ENCODE measurements at places on chromosomes 7 and 10.
A peak's percentile ranks its signal among the peaks of the same experiment; 100 is the strongest.

DNA sequence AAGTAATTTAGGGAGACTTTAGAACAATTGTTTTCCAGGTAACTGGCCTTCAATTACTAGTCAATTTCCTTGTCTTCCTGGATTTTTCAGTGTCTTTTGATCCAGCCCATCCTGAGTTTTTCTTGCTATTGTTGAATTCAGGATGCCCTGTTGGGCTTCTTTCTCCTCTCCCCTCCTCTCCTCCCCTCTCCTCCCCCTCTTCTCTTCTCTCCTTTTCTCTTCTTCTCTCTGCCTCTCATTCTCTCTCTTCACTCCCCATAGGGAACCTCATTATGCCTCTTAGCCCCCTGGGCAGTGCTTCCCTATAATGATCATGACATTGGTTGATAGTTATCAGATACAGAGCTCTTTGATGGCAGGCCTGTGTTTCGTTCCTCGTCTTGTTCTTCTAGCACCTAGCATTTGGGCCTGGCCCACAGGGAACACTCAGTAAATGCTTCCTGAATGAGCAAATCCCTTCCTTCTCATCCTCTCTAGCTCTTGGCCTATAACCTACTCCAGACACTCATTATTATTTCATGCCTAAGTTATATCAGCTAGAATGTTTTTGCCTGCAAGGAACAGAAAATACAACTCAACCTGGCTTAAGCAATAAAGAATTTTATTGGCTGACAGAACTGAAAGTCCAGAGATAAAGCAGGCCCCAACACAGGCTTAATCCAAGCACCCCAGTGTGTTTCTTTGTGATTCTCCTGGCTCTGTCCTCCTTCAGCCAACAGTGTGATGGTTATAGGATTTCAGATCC lies 56.8 kb downstream of the CACNB2 start:
- DNase-seq: no peak

DNA sequence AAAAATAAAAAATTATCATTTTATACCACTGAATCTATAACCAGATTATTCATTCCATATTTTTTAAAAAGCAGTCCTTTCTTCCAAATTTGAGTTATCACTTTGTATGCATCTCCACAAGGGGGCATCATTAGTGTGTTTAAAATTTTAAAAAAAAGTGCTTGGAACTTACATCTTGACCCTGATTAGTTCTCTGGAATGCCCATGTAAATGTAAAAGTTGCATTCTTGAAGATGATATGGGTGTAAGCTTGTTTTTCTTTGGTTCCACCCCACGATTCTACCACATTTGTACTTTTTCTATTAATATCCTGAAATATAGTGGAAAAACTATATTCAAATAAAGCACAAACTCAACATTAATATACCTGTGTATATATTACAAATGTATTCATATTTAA lies 144.9 kb downstream of the ELAPOR2 start:
- DNase-seq: no peak

GRCh38 chr7:104444017-104444416 lies 115.6 kb downstream of the LHFPL3 start:
- no peak for DNase-seq

DNA sequence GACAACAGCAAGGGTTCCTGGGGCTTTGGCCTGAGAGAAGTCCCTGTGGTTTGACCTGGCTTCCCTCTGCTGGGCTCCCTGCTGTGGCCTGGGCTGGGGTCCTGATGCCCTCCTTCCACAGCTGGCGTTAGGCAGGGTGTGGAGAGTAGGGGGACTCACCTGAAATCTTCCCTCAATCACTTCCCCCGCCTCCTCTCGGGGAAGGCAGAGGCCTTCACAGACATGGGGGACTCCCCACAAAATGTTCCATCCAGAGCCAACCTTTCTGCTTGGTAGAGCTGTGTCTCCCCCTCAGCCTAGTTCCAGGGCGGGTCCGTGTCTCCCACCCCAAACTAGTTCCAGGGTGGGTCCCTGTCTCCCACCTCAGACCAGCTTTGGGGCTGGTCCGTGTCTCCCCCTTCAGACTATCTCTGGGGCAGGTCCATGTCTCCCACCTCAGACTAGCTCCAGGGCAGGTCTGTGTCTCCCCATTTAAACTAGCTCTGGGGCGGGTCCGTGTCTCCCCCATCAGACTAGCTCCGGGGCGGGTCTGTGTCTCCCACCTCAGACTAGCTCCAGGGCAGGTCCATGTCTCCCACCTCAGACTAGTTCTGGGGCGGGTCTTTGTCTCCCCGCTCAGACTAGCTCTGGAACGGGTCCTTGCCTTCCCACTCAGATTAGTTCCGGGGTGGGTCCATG lies 2.2 kb downstream of the PVRIG start:
- no peak for DNase-seq

DNA sequence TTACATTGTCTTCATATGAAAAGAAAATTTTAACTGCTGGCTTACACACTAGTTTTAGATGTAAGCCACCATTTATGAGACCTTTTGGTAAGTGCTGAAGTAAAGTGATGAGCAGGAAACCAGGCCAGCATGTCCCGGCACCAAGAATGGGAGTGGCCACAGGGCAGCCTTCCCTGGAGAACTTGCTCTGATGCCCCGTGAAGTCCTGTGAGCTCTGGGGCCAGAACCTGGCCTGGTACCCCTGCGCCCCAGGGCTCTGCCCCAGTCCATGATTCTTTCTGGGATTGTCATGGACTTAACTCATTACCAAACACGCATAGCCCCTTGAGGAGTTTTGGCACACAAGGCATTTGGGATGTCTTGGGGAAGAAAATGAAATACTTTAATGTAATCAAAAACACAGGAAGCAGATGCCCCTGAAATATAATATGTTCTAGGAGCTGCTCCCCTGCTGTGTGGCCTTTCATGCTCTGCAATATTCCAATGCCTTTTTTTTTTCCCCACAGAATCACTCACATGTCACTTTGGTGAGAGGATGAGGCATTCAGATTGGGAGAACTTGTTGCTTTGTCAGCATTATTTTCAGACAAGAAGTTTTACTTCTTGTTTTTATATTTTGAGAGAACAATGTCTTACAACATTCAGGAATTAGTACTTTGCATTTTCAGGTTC lies 53.1 kb upstream of the CXCL12 start:
- DNase-seq: no peak

- peak; percentile 51 for DNase-seq
Measured at GRCh38 chr7:30478349-30479201, at the start of gene NOD1. Gene NOD1 (minus strand): TSS chr7:30478784. CDS start chr7:30456921, 21,863 bp downstream.

GRCh38 chr10:79084012-79084971 lies 15.5 kb downstream of the ZMIZ1 start:
- no peak for DNase-seq

DNA sequence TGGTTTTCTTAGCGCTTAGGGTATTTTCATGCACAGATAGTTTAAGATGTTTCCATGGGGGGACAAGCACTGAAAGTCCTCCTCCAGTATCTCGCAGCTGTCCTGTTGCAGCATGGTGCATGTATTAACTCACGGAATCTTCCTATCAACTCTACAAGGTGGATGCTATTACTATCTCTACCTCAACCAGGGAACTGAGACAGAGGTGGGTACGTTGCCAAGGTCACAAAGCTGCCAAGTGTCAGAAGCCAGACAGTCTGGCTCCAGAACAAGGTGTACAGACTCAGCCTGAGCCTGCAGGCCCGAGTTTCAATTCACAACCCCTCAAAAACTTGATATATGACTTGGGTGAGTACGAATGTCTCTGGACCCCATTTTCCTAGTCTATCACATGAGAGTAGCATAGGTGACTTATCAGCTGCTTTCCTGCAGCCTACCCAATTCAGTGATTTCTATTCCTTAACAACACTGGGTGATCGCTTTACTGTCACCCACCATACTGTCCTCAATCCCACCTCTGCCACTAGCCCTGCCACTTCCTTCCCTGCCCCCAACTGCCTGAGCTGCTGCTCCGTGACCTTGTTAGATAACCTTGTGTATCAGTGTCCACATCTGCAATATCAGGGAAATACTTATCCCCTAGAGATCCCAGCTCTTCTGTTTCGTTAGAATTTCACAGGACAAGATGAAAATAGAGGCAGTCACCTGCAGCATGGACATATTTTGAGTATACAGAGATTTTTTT lies 92.1 kb downstream of the ABCC2 start:
- DNase-seq: no peak

DNA sequence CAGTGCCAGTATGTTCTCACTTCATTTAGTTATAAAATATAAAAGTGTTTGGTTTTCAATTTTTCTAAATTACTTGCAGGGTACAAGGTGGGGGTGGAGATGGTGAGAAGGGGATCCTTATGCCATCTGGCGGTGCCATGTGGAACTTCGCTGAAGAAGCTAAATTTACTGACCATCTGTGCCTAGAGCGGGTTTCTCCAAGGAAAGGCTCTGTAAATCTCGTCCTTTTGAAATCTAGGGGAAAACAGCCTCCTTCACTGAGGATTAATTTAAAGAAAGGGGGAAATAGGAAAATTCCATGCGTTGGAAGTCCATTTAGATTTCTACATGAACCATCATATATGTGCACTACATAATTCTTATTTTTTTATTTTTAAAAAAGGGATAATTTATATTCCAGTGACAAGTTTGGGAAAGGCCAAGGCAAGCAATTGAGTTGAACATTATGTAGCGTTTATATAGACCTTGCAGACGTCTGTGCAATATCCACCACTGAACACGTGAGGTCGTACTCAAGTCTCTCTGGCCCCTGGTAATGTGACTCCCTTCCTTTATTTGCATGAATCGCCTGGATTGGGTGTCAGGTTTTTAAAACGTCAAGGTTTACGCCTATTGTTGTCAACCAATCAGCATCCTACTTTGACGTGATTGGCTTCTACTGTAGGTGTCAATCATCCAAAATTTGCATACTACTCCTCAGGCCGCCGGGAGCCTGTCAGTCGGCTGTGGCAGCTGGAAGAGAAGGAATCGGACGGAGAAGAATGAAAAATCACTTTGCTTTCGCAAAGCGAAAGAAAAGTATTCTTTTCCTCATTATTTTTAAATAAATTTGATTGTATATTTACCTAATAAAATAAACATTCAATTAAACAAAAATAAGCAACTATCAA lies 297.1 kb upstream of the NFE2L3 start:
- DNase-seq: no peak

GRCh38 chr7:66522518-66522917 lies 106.2 kb upstream of the KCTD7 start:
- DNase-seq: no peak

GRCh38 chr10:33460505-33461294 lies 126.2 kb upstream of the NRP1 start:
- DNase-seq: no peak

- DNase-seq: no peak
Measured at GRCh38 chr7:2162959-2163358, 69.8 kb downstream of the MAD1L1 start.

DNA sequence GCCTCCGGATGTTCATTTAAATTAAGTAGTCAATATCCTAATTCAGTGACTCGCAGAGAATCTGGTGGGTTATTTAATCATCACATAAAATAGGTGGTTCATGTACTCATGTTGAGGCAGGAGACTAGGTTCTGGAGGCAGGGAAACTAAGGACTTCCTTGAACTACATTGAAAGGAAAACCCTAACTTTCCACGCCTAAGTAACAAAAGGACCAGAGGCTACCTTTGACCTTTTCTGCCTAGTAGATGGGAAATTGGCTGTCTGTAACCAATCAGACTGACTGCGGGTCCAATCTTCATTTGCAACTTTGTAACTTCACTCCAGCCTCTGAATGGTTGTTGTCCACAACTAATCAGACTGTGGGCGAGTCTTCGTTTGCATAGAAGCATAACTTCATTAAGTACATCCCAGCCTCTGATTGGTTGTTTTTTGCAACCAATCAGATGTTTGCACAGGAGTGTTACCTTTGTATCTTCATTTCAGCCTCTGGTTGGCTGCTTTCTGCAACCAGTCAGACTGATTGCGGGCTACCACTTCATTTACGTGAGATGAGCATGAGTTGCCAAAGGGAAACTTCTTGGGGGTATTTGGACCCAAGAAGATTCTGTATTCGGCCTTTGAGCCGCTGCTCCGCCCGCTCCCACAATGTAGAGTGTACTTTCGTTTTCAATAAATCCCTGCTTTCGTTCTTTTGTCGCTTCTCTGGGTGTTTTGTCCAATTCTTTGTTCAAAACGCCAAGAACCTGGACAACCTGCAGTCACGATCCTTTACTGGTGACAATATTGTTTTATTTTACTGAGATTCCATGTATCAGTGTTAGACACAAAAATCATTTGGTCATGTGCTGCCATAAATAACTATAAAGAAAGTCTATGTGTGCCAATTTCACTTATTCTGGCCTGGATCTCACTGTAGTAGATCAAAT lies 1.7 kb upstream of the ST7 start:
- no peak for DNase-seq

DNA sequence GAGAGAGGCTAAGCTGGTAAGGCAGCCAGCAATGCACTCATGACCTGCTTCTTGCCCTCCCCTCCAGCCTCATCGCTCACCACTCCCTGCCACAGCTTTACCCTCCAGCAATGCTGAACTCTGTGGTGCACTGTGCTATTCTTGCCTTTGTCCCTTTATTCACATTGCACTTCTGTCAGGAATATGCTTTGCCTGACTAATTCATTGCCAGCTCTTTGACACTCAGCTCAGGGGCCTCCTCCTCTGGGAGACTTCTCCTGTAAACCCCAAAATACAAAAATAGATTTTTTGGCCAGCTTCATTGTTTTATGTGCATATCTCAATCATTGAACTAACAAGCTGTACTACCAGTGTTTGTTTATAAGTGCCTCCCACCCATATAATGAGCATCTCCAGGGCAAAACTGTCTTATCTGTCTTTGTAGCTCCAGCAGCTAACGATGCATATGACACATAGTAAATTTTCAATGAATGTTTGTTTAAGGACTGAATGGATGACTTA lies 8.2 kb downstream of the CNNM1 start:
- no peak for DNase-seq

GRCh38 chr7:148700661-148701064 lies 2.0 kb downstream of the CUL1 start:
- peak; percentile 31 for DNase-seq

DNA sequence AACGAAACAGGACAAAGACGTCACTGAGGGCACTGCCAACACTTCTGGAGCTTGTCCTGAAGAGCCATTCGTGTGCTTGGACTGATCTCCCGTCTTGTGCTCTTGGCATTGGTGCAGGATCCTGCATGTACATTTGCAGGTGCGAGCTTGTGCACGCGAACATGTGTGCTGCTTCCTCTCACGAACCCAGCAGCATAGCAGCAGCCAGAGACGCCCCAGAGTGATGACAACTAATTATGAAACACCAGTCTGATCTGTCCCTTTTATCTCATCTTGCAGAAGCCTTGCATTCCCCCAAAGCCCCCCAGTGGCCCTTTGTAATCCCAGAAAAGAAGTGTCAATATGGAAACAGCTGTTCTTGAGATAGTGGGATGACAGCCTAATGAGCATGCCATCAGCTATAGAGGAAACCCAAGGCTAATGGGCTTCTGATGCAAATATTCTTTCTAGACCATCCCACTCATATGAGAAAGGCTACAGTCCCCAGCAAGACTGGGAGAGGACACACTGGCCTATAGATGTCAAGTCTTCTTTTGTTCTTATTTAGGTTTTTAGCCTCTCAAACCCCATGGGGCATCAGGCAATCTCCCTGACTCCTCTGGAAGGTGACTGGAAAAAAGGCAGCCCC lies 310.6 kb downstream of the FRMD4A start:
- DNase-seq: no peak

- DNase-seq: no peak
Measured at GRCh38 chr7:20229646-20230500, 12.7 kb upstream of the MACC1 start.

GRCh38 chr10:127925471-127926207 lies 18.7 kb downstream of the PTPRE start:
- DNase-seq: no peak
